Stimulated activated CD8-positive, alpha-beta memory T cell treated with anti-CD3 and anti-CD28 coated beads, Interleukin-4, amount 100 ng/mL, for 4 hours (primary cell): ENCODE measurements at places on chromosomes 3 and 15.

GRCh38 chr15:52800828-52801747 is 11.0 kb upstream of the ONECUT1 start:
- no peak for DNase-seq

DNA sequence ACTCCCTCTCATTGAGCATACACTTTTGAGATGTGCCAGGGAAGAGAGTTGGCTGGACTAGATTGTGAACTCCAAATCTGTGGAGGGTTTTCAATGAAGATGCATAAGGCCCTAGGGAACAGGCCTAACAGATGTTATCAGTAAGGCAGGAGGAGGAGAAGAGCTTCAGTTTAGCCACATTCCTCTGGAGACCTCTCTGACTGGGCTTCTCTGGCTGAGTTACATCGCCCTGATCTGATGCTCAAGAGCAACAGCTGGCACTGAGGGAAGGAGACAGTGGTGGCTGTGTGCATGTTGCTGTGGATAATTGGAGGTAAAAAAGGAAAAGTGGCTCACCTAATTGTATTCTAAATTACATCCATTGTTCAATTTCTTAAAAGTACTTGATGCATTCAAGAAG is 206.4 kb upstream of the CFAP20DC start:
- DNase-seq = no peak

GRCh38 chr3:33901862-33902563 is 103.6 kb downstream of the PDCD6IP start:
- no peak for DNase-seq

GRCh38 chr15:98891301-98891700 is 116.3 kb downstream of the PGPEP1L start:
- DNase-seq = no peak

DNA sequence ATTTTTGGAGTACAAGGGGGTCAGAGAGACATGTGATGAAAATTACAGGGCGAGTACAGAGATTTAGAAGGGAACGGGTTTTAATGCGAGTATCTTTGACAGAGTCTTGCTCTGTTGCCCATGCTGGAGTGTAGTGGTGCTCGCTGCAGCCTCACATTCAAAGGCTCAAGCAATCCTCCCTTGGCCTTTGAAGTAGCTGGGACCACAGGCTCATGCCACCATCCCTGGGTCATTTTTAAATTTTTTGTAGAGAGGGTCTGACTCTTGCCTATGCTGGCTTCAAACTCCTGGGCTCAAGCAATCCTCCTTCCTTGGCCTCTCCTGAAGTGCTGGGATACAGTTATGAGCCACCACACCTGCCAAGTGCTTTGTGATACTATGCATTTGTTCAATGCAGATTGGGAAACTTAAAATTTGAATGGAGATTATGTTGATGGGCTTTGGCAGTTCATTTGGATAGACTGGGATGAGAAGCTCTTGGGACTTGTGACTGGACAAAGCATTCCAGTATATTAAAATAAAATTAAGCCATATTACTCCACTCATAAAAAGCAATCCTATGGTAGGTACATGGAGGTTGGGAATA is 4.0 kb upstream of the LMLN start:
- DNase-seq = no peak

GRCh38 chr3:45985532-45986302 is 9.9 kb downstream of the FYCO1 start:
- DNase-seq = no peak

DNA sequence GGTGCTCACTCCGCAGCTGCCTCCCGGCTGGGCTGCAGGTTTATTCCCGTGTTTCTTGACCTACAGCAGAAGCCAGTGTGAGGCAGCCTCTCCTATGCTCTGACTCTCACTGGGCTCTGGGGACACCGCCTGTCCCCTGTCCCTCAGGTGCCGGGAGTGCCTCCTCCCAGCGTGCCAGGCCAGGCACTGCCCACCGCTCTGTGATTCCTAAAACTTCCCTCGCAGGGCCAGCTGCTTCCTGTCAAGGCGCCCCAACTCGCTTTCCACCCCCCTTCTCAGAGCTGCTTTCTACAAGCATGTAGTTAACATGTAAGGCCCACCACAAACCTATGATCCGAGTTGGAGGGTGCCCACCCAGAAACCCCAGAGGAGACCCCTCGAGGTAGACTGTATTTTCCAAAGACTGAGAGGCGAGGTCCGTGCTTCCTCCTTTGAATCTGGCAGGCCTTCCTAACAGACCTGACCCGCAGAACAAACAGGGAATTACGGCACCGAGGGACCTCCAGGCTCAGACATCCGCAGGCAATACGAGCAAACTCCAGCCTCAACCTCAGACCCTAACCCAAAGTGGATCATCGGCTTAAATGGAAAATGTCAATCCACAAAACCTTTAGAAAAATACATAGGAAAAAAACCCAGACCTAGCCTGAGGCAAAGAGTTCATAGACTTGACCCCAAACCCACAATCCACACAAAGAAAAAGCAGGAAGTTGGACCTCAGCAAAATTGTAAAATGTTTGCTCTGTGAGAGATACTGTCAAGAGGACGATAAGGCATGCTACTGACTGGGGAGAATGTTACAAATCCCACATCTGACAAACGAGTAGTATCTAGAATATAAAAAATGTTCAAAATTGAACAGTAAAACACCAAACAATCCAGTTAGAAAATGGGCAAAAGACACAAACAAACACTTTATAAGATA is 121.3 kb upstream of the IQSEC1 start:
- DNase-seq = no peak

GRCh38 chr3:40192628-40193027 is 116.9 kb upstream of the EIF1B start:
- DNase-seq = no peak

GRCh38 chr3:115251509-115251908 is 104.4 kb upstream of the ZBTB20 start:
- DNase-seq = no peak

DNA sequence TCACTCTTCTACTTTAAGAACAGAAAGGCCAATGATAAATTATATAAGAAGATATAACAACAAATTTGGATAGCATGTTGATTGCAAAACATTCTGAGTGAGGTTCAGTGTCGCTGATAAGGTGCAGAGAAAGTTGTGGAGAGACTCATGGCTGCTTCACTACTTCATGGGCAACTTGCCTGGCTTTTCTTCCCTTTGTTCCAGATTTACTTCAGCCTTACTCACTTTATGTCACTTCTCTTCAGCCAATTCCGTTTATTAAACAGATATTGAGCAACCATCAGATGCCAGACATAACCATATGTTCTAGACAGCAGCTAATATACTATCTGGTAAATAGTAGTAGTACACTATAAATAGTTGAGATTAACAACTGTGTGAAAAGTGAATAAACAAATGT is 150.0 kb upstream of the CHL1 start:
- no peak for DNase-seq

DNA sequence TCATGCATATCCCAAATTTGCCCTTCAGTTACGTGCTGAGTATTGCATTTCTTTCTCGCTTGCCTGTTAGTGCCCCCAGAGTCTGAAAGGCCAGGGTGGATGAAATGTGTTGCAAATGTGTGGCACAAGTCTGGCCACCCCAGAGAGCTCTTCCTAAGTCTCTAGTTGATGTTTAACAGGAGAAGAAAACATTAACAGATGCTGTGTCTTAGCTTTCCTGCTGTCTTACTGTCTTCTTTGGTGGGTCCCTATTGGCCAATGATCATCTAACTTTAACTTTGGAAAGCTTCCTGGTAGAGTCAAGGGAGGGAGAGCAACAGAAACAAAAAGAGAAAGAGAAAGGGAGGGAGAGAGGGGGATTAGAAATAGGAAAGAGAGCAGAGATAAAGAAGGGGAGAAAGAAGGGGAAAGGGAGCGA is 76.7 kb upstream of the P3H2 start:
- DNase-seq = no peak

DNA sequence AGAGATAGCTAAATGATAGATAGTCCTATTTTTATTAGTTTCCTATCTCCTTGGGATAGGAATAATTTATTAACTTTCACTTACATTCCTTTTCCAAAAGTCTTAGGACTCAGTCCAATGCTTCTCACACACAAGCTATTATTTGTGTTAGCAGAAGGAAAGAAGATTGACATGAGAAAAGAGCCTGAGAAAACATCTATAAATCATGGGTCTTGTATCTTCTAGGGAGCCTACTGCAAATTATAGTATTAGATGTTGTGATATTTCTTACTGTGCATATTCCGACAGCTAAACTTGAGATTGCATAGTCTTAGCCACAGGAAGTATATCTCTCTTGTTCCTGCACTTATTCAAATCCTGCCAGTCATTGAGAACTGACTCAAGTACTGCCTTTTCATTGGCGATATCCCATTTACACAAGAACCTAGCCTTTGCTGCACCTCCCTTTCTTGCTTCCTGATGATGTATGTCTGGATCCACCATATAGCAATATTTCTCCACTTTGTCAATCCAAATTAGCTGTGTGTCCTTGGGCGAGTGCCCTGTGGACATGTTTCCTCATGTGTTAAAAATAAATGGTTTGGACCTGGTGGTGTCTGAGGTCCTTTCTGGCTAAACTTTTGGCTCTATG is 245.1 kb upstream of the LMCD1 start:
- no peak for DNase-seq

DNA sequence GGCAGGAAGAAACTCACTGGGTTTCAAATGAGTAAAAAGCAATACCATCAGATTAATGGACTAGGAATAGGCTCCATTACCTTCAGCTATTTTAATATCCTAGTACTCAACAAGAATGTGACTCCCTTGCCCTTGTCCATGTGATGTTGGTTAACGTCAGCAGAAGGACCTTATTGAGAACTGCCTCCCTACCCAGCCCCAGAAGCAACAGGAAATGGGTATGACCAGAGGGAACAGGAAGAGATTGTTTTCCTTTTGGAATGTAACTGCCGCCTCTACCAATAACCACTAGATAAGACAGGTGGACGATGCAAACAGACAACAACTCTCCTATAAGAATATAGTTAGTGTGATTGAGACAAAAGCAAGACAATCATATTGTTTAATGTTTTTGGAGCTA is 10.4 kb upstream of the MME start:
- no peak for DNase-seq

GRCh38 chr3:97848779-97849178 is 27.0 kb downstream of the CRYBG3 start:
- no peak for DNase-seq

DNA sequence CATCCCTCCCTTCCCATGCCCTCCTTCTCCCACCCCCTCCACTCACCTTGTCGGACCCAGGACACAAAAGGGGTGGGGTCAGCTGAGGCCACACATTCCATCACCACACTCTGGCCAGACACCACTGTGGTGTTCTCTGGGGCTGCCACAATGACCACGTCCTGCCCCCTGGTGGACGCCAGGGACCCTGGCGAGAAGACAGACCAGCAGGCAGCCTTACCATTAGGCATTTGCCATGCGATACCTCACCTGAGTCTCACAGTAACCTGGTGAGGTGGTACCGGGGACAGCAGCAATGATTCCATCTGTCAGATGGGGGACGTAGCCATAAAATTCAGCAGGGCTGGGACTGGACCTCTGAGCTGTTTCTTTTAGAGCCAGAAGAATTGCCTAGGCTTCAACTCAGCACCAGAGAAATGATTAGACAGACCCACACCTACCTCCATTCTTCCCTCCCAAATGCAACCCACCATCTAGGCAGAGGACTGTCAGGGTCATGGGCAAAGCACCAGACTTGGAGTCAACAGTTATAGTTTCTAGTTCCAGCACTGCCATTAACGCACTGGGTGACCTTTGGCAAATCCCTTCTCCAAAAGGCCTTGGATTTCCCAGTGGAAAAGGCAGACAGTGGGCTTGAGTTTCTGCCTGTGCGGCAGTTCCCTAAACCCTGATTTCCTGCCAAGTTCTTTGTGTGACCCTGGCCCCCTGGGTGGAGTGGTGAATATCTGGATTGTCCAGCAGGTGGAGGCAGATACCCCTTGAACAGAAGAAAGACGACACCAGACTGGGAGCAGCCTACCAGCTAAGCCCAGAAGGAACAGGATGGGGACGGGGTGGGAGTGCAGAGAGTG is 21.8 kb downstream of the IGDCC4 start:
- no peak for DNase-seq

DNA sequence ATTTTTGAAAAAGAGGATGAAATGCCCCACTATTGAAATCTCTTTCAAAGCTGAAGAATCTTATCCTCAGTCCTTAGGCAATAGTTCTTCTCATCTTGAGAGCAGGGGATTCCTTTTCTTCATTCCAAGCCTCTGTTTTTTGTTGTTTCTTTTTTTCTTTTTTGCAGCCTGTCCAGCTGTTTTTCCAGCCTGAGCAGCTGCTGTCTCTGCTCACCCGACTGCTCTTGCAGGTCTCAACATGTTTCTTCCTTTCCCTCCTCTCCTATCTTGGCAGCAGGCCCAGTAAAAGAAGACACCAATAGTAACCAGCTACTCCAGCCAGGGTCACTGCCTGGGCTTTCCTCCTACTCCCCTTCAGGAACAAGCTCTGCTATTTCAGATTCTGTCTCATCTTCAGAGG is 23.8 kb downstream of the MEX3B start:
- DNase-seq = no peak

DNA sequence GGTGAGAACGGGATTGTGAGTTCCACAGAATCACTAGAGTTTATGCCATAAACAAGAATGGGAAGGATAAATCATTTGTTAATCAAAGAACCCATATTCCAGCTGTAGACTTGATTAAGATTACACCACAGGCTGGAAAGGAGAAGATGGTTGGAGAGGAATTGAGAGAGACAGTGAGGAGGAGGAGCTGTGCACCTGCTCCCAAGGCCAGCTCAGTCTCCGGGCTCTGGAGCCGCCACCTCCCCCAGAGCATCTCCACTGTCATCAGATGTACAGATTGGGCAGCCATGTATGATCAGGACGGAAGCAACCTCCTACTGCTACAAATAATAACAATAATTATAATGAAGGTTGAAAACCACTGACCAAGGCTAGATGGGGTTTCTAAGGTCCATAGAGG is 170.0 kb downstream of the MINAR1 start:
- no peak for DNase-seq

DNA sequence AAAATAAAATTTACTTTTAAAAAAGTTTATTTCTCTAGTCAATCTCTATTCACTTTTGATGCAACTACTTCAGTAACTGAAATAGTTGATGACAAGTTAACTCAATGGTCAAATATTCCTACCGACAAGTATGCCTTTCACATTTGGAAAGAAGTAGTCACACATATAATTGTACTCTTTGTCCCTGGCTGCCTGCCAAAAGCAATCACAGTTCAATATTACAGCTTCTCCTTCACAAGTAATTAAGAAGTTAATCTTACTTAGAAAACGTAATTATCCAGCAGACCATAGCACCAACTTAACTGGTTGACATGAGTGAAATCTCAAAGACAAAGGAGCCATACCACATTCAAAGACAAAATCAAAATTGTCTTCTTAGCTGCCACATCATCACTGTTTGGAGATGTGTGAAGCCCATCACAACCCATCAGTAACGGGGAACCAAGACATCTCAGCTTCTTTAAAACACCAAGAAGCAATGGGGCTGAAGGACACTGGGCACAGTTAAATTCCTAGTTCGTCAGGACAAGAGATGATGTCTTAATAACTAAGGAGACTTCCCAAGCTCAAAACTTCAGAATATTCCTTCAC is 86.1 kb downstream of the PLCH1 start:
- DNase-seq = no peak

GRCh38 chr3:14769544-14770325 is 49.0 kb upstream of the FGD5 start:
- no peak for DNase-seq
